ENCODE measurements at places on chromosomes 7 and 10.

DNA sequence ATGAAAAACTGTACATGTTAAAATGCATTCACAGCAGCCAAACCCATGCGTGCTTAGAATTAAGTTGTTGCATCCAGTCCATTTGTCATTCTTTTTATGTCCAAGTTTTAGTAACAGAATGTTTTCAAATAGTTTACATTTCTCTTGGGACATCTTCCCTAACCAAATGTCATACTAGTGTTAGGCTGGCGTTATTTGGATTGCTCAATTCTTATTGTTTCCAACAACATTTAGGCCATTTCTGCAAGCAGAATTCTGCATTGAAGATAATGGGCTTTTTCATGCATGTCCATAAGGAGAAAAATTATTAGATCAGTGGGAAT lies 203.0 kb downstream of the HIBADH start:
- DNase-seq = no peak

GRCh38 chr10:130967784-130968183 lies 343.7 kb downstream of the TCERG1L start:
- DNase-seq = no peak

- no peak for DNase-seq
Observed at GRCh38 chr7:153930696-153931095, 121.5 kb upstream of the DPP6 start.

DNA sequence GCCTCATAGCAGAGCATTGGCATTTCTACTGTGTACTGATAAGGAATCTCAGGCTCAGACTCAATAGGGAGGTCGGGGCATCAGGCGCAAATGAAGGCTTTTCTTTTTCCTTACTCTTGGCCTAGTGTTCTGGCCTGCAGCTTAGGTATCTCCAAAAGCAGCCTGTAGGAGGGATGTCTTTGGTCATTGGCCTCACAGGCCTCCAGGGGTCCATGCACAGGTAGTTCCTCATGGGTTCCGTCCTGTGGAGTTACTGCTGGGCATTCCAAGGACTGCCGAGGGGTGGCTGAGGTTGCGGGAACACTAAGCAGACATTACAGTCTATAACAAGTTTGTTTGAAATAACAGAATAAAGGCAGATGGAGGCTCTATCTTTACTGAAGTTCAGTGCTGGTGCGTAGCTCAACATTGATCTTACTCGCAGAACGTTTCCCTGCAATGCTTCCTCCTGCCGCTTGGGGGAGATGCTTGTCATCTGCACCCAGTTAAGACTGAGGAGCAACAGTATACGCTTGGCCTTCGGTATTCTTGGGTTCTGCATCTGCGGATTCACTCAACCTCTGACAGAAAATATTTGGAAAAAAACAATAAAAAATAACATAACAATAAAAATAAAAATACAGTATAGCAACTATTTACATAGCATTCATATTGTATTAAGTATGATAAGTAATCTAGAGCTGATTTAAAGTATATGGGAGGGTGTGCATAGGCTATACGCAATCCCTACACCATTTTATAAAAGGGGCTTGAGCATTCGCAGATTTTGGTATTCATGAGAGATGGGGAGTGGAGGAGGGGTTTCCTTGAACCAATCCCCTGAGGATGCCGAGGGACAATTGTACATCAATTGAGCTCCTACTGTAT lies 58.9 kb downstream of the SH2D4B start:
- DNase-seq = peak; percentile 16

DNA sequence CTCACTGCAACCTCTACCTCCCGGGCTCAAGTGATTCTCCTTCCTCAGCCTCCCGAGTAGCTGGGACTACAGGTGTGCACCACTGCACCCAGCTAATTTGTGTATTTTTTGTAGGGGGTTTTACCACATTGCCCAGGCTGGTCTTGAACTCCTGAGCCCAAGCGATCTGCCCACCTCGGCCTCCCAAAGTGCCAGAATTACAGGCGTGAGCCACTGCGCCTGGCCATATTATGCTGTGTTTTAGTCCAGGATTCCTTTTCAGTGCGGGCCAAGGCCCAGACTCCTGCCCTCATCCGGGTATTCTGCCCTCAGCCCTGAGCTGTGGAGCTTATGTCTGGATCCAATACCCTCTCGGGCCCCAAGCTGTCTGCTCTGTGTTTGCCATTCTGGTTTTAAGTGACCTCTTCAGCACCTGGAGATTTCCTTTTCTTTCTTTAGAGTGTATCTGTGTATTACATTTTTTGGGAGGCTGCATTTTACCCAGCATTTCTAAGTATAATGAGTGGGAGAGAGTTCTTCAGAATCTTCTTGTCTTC lies 114.9 kb downstream of the BUB3 start:
- no peak for DNase-seq

DNA sequence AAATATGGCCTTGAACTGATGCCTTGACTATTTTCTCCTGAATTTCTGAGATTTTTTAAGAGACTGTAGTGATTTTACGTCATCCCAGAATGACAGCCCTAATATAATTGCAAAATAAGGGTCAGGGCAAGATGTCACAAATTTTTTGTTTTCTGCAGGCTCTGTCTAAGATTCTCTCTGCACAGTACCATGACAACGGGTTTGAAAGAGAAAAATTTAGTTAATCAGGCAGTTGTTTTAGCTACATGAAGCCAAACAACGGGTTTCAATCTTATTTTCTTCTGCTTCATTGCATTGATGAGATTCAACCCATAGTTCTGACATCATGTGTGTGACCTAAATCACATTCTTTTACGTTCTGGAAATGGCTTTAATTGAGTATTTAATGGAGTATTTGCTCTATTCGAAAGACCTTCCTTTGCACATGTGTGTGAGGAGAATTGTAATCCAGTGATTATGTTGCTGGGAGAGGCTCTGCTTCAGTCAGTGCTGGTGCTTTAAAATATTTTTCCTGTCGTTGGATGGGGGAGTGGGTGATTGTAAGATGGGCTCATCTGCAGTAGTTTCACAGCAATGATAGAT lies 118.0 kb upstream of the RHOBTB1 start:
- no peak for DNase-seq

GRCh38 chr10:47206449-47207280 lies 93.3 kb upstream of the GDF10 start:
- DNase-seq = no peak

GRCh38 chr7:151415375-151416105 lies 5.7 kb upstream of the WDR86 start:
- DNase-seq = no peak

- no peak for DNase-seq
Observed at GRCh38 chr7:125645770-125646169, 716.1 kb upstream of the POT1 start.

DNA sequence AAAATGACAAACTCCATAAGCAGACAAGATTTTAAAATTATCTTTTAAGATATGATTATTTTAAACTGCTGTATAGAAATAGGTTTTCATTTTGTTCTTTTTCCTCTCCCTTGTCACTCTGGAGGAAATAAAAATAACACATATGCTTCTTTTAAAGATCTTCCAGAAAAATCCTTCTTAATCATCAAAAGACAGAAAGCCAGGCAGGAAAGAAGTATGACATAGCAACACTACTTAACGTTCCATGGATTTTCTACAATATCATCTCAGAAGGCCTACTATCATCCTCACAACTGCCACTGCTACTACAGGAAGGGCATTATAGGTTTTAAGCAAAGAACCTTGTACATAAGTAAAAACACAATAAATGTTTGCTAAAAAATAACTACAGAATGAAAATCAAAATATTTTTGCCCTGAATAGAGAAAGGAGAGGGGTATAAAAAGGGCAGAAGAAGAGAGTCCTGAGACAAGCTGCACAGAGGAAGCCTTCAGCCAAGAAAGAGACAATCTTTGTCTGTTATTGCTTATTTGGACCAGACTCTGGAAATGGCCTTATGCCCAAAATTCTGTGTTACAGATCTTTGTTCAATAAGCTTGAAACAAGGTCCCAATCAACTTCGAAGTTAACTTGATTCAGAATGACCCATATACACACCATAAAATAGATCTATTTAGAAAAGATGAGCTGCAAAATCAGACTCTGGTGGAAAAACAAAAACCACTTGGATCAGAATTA lies 67.8 kb downstream of the ABI1 start:
- DNase-seq = no peak

GRCh38 chr10:109114579-109114978 lies 808.7 kb downstream of the XPNPEP1 start:
- DNase-seq = no peak

- no peak for DNase-seq
Observed at GRCh38 chr10:24791084-24791726, 67.5 kb upstream of the ARHGAP21 start.

GRCh38 chr7:156194813-156195212 lies 382.6 kb upstream of the SHH start:
- DNase-seq = no peak

GRCh38 chr10:42935466-42935865 lies 141.4 kb upstream of the RET start:
- DNase-seq = no peak

DNA sequence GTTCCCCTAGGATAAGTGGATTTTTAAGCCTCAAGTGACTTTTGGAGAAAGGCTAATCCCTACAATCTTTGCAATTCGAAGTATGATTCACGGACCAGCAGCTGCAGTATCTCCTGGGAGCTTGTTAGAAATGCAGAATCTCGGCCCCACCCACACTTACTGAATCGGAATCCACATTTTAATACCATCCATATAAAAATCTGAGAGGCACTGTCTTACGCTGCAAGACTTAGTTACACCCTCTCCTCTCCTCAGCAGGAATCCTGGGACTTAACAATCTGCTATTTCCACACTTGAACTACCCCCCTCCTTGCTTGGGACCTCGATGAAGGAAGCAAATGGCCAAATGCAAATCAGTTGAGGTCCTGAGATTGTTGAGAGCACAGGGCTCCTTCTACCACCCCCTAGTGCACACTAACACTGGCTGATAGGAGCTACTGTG lies 21.0 kb downstream of the ITPRIP start:
- DNase-seq = no peak

- peak; percentile 64 for DNase-seq
Observed at GRCh38 chr10:3786295-3787015, 1.4 kb upstream of the KLF6 start.

GRCh38 chr7:11492307-11492706 lies 339.7 kb downstream of the THSD7A start:
- DNase-seq = no peak

GRCh38 chr7:47621347-47621746 lies 39.4 kb upstream of the TNS3 start:
- no peak for DNase-seq

DNA sequence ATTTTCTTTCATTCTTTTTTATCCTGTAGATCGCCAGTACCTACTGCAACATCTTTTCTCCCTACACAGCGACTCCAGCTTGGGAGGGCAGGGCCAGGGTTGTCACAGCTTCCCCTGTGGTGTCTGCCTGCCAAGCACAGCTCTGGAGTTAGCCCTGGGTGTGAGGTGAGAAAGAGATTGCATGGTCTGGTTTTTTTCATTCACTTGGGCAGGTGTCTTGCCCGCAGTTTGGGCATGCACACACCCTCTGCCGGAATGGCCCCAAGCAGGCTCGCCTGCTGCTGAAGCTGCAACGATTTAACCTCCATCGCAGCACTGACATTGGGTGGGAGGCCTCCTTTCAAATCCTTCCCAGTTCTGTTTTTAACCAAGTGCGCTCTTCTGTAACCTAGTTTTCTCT lies 132.8 kb downstream of the WNT2 start:
- no peak for DNase-seq

- DNase-seq = peak; percentile 52
Observed at GRCh38 chr7:34133983-34134782, 228.8 kb downstream of the BMPER start.

Data from mucosa of gallbladder (tissue), 1 donor.